Gastrocnemius medialis (tissue), 4 donors: ENCODE measurements at places on chromosomes 11 and 22.

GRCh38 chr22:46936378-46936903, 174.0 kb downstream of the TBC1D22A start:
- DNase-seq, result no peak

- DNase-seq, result no peak
Measured at GRCh38 chr22:49730656-49731055, 97.0 kb downstream of the BRD1 start.

- DNase-seq, result no peak
Measured at GRCh38 chr11:34425360-34425759, 13.4 kb upstream of the CAT start.

- DNase-seq, result no peak
Measured at GRCh38 chr22:30882974-30883533, 85.5 kb downstream of the MORC2 start.

- no peak for DNase-seq
Measured at GRCh38 chr11:10323793-10324170, 18.9 kb downstream of the ADM start.

DNA sequence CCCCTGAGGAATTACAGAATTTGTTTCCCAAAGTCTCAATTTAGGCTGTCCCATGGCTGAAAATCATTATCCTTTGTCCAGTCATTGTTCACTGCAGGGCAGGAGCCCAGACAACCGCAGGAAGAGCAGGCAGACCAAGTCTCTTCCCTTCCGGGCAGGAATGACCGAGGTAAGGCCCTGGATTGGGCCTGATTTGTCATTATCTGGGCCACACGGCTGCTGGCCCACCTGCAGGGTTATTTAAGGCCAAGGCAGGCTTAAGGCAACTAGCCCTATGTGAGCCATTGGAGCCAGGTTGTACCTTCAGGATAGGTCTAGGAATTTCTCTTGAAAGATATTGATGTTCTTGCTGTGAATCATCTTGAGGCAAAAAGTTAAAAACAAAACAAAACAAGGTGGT, 9.7 kb upstream of the IL10RA start:
- DNase-seq, result no peak

DNA sequence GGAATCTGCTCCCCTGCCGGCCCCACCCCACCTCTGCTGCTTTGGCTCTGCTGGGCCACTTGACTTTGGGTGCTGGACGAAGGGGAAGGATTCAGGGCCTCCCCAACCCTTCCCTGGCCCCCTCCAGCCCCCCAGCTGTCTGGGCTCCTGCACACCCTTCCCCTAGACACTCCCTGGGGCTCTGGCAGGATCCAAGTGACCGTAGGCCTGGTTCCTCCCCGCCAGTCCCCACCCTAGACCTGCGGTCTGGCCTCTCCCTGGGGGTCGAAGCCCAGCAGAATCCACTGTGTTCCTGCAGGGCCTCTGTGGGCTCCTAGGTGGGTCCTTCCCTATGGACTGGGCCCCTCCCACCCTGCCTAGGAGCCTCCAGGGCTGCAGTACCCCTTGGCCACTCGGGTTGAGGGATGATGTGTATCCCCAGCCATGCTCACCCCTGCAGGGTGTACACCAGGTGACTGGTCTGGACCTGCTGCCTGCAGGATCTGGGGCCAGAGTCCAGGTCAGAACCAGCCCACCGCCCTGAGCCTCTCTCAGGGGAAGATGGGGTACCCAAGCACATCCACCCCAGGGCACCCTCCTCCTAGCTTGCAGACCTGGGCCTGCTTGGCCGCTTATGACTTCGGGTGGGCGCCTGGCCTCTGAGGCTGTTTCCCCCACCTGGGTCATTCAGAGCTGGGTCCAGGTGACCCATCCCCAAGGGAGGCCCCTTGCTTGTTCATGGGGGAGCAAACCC, 5.6 kb downstream of the PIM3 start:
- DNase-seq, result peak; percentile 39

GRCh38 chr11:67006029-67006884, 16.7 kb upstream of the SYT12 start:
- peak; percentile 10 for DNase-seq

- DNase-seq, result peak; percentile 59
Measured at GRCh38 chr11:64652586-64653387, 61.8 kb downstream of the SLC22A12 start.

DNA sequence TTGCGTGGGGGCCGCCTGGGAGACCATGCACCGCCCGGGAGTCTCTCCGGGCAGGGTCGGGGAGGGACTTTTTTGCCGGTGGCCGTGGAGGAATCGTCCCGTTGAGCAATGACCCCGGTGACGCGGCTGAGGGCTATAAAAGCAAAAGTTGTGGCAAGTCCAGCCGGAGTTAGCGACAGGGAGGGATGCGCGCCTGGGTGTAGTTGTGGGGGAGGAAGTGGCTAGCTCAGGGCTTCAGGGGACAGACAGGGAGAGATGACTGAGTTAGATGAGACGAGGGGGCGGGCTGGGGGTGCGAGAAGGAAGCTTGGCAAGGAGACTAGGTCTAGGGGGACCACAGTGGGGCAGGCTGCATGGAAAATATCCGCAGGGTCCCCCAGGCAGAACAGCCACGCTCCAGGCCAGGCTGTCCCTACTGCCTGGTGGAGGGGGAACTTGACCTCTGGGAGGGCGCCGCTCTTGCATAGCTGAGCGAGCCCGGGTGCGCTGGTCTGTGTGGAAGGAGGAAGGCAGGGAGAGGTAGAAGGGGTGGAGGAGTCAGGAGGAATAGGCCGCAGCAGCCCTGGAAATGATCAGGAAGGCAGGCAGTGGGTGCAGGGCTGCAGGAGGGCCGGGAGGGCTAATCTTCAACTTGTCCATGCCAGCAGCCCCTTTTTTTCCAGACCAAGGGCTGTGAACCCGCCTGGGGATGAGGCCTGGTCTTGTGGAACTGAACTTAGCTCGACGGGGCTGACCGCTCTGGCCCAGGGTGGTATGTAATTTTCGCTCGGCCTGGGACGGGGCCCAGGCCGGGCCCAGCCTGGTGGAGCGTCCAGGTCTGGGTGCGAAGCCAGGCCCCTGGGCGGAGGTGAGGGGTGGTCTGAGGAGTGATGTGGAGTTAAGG, at the start of gene NEAT1:
Gene NEAT1 (plus strand): TSS at position 166 of the 883 bp plus-strand sequence.
- DNase-seq, result peak; percentile 98

DNA sequence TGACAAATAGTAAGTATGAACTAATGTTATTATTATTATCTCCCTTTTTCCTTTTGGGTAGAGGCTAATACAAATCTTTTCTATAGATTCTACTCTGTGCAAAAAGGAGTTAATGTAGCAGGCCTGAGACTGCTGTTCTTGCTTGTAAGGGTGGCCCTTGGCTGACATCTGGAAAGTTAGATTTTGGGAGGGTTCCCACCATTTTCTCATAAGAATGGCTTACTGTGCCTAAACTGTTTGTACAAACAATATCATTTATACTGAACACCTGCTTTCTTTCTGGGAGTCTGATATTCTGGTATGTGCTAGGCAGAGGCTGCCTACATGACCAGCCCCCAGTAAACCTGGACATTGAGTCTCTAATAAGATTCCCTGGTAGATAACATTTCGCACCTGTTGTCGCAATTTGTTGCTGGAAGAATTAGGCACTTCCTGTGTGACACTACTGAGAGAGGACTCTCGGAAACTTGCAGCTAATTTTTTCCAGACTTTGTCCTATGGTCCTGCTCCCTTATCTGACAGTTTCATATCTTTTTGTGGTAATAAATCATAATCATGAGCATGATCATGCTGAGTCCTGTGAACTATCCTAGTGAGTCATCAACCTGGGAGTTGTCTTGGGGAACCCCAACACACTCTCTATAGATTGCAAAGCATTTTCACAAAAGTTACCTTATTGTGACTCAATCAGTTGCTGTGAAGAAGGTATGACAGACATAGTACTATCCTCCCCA, 257.7 kb upstream of the CCDC90B start:
- no peak for DNase-seq
